CD8-positive, alpha-beta memory T cell (primary cell): ENCODE measurements at places on chromosomes 13 and 19. TPM values are rescaled to one million over a fixed set of nuclear protein-coding genes. Genes with fewer than 3 reads are reported as not detected.

GRCh38 chr19:18349524-18350128, 9.2 kb downstream of the PGPEP1 start:
- DNase-seq, result no peak
- H3K4me3 ChIP-seq, result no peak overlapping the region
- H3K36me3 ChIP-seq, result no peaks in the 10 kb centered on the region
- no peak overlapping the region for H3K27ac ChIP-seq

DNA sequence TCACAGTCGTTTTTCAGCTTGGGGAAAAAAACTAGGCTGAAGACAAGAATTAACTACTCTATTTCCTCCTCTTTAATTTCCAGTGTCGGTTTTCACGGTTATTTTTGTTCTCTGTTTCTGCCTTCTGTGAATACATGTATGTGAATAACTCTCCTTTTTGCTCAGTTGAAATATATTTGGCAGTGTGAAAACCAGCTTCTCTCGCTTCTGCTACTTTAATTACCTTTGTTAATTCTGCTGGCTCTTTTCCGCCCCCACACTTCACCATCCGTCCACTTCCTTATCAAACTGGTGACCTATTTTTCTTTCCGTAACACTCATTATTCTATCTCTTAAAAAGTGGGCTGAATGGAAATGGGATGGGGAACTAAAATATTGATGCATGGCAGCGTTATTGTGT, 126.4 kb downstream of the POU4F1 start:
- H3K4me3 ChIP-seq, result no peak overlapping the region
- no peaks in the 10 kb centered on the region for H3K27me3 ChIP-seq
- no peak overlapping the region for H3K27ac ChIP-seq
- DNase-seq, result no peak
- no peaks in the 10 kb centered on the region for H3K36me3 ChIP-seq

The GJA3 gene
- 0.85 TPM for total RNA-seq

DNA sequence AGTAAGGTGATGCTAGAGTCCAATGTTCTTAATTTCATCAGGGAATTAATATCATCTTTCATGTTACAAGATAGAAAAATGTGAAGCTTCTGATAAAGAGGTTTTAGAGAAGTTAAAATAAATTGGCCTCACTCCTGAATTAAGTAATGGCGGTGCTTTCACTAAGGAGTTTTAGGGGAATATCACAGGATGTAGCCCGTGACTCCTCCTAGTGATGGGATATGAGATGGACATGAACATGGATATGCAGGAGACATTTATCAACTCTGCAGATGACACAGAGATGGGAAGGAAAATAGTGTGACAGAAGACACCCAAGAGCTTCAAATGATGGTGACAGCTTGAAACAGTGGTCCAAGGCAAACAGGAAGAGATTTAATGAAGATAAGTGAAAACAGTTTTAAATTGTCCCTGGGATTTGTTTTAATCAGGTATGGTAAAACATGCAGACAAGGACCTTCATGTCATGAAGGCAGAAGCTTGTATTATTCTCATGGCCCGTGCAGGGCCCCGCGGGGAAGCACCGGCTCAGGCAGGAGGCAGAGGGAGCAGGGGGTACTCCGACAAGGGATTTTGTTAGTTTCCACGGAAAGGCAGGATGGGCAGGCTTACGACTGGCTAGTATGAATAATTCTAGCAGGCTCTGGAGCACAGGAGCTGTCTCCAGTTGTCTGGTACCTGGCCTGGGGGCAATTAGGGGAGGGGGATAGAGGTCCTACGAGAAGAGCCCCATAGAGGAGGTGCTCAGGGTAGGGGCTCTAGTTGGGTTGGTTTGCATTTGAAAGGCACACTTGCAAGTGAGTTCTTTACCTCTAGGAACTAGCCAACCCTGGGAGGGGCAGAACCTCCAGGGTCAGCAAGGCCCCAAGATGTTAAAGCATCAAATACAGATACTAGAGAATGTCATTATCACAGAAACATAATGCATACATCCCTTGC, 38.7 kb upstream of the FARP1 start:
- no peak overlapping the region for H3K4me3 ChIP-seq
- H3K27me3 ChIP-seq, result no peaks in the 10 kb centered on the region
- no peak for DNase-seq
